ENCODE measurements at places on chromosomes 5 and 9.

- no peaks in the 10 kb centered on the region for H3K36me3 ChIP-seq
- H3K4me1 ChIP-seq, result no peaks in the 10 kb centered on the region
- no peak overlapping the region for H3K27ac ChIP-seq
Measured at GRCh38 chr5:135442431-135443160, 4.6 kb downstream of the DCANP1 start.

DNA sequence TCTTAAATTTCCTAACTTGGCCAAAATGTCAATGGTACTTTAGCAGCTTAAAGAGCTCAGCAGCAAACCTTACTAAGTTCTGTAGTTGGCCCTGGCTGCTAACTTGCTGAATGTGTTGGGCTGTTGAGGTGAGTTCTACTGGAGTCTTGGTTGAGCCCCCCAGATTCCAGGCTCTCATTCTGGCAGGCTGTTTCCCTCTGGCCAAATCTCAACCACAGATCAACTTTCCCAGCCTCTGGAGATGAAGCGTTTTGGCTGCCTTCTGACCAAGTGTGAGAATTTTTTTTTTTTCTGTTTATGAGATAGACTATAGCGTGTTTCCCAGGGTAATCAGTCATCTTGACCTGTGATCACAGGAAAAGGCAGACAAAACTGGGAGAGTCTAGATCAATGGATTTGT, 343.7 kb downstream of the EBF1 start:
- H3K4me3 ChIP-seq, result no peak overlapping the region
- peaks cover 6% of the 10 kb centered on the region for H3K4me1 ChIP-seq
- H3K36me3 ChIP-seq, result no peaks in the 10 kb centered on the region
- peaks cover 9% of the 10 kb centered on the region for H3K27me3 ChIP-seq

GRCh38 chr9:122252796-122253195, 11.8 kb downstream of the RBM18 start:
- H3K27ac ChIP-seq, result no peak overlapping the region
- peaks cover 33% of the 10 kb centered on the region for H3K36me3 ChIP-seq
- no peaks in the 10 kb centered on the region for H3K27me3 ChIP-seq
- no peak overlapping the region for H3K4me3 ChIP-seq
- no peak for DNase-seq

GRCh38 chr5:74540622-74541021, 99.9 kb downstream of the ENC1 start:
- H3K27me3 ChIP-seq, result peaks cover 16% of the 10 kb centered on the region
- no peak overlapping the region for H3K4me3 ChIP-seq
- H3K4me1 ChIP-seq, result peaks cover 3% of the 10 kb centered on the region
- no peak for DNase-seq

DNA sequence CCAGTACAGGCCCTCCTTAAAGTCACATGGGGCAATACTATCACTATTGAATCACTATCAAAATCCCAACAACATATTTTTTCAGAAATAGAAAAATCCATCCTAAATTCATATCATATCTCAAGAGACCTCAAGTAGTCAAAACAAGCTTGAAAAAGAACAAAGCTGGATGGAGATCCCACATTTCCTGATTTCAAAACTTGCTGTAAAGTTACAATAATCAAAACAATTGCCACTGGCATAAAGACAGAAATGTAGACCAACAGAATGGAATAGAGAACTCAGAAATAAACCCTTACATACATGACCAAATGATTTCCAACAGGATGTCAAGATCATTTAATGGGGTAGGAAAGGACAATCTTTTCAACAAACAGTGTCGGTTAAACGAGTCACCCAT, 41.3 kb upstream of the CDKN2AIPNL start:
- H3K4me3 ChIP-seq, result no peak overlapping the region
- H3K36me3 ChIP-seq, result no peaks in the 10 kb centered on the region
- no peak for DNase-seq

DNA sequence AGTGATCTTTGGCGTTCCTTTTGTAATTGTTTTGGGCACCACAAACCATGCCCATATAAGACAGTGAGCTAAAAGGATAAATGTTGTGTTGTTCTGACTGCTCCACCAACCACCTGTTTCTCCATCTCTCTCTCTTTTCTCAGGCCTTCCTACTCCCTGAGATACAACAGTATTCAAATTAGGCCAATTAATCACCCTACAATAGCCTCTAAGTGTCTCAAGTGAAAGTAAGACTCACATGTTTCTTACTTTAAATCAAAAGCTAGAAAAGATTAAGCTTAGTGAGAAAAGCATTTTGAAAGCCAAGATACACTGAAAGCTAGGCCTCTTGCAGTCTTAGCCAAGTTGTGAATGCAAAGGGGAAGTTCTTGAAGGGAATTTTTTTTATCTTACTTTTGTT, 268.8 kb upstream of the NREP start:
- no peak overlapping the region for H3K4me3 ChIP-seq
- DNase-seq, result no peak
- no peak overlapping the region for H3K27ac ChIP-seq
- no peaks in the 10 kb centered on the region for H3K27me3 ChIP-seq
- H3K4me1 ChIP-seq, result peaks cover 1% of the 10 kb centered on the region

Measured in activated naive CD8-positive, alpha-beta T cell treated with anti-CD3 and anti-CD28 coated beads, Interleukin-2, amount 50 U/mL, for 24 hours (primary cell).